Endothelial cell of umbilical vein (primary cell): ENCODE measurements at places on chromosomes 3 and 15. TPM values are rescaled to one million over a fixed set of nuclear protein-coding genes. Genes with fewer than 3 reads are reported as not detected.
A peak's percentile ranks its signal among the peaks of the same experiment; 100 is the strongest.

GRCh38 chr3:171350364-171350763, 109.8 kb downstream of the TNIK start:
- H3K4me3 ChIP-seq = no peak overlapping the region
- H3K27me3 ChIP-seq = no peaks in the 10 kb centered on the region
- H3K27ac ChIP-seq = no peak overlapping the region
- peaks cover 66% of the 10 kb centered on the region for H3K4me1 ChIP-seq

The AHSG gene
- not detected in 2 replicates for total RNA-seq

The GRAMD1C gene
- total RNA-seq = 17.0 and 24.0 TPM in 2 replicates

GRCh38 chr15:37053166-37053565, 47.2 kb downstream of the MEIS2 start:
- peaks cover 3% of the 10 kb centered on the region for H3K4me1 ChIP-seq
- no peak overlapping the region for H3K4me3 ChIP-seq
- DNase-seq = no peak
- H3K27ac ChIP-seq = no peak overlapping the region

DNA sequence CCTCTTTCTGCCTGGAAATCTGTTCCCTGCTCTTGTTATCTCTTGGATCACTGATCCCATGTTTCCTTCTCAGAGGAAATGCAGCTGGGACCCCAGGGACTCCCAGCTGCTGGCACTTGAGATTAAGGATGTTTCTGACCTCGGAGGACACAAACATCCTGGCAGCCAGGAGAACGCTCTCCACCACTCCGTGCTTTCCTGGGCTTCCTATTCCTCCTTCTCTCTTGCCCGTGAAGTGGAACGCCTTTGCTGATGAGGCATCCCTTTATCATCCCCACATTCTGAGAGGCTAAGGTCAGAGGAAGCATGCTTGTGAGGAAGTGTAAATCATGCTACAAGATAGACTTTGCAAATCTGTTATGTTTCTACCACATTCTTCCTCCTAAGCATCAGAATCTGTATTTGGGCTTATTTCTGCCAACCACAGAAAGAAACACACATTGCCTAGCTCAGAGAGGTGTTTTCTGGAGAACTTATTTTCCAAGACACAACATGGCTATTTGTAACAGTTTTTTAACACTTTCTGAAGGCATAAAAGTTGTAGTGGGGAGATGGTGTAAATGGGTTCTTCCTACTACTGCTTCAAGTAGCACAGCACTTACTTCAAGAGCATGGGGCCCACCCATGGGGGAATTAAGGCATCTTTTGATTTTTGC, 25.6 kb upstream of the LDHAL6B start:
- no peaks in the 10 kb centered on the region for H3K36me3 ChIP-seq
- no peaks in the 10 kb centered on the region for H3K4me1 ChIP-seq
- H3K27me3 ChIP-seq = no peaks in the 10 kb centered on the region
- DNase-seq = peak; percentile 48
- no peak overlapping the region for H3K4me3 ChIP-seq

GRCh38 chr3:76991165-76991564, 48.7 kb upstream of the ROBO2 start:
- H3K27me3 ChIP-seq = no peaks in the 10 kb centered on the region
- no peak overlapping the region for H3K4me3 ChIP-seq
- no peaks in the 10 kb centered on the region for H3K36me3 ChIP-seq
- H3K4me1 ChIP-seq = no peaks in the 10 kb centered on the region

The ARIH1 gene
- total RNA-seq = 137 and 144 TPM in 2 replicates

GRCh38 chr15:38545179-38545578, 19.4 kb downstream of the RASGRP1 start:
- DNase-seq = no peak
- no peak overlapping the region for H3K27ac ChIP-seq
- H3K27me3 ChIP-seq = peaks cover 12% of the 10 kb centered on the region
- no peak overlapping the region for H3K4me3 ChIP-seq
- no peaks in the 10 kb centered on the region for H3K36me3 ChIP-seq
- H3K4me1 ChIP-seq = no peaks in the 10 kb centered on the region
